ENCODE measurements at places on chromosomes 5 and 9.

GRCh38 chr9:69089491-69089890 lies 53.9 kb downstream of the FXN start:
- no peak for DNase-seq

- DNase-seq, result no peak
Observed at GRCh38 chr5:60287174-60287771, 393.7 kb upstream of the PDE4D start.

DNA sequence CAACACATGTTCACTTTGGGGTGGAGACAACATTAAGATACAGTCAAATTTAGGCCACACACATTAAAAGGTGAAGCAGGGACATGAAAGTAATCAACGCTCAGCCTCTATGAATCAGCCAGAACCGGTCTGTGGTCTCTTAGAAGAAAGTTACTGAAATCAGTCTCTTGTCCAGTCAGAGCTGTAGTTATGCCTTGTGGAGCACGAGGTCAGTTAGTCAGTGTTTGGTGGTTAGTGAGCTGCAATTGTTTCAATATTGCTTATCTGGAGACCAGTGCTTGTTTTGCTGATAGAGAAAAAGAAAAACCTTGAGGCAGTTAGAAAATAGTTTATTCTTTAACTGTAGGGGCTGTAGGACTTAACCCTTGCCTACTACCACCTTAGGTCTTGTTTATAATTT lies 157.8 kb upstream of the RASEF start:
- DNase-seq, result no peak

GRCh38 chr9:130470950-130471349 lies 26.2 kb downstream of the ASS1 start:
- no peak for DNase-seq

- DNase-seq, result no peak
Observed at GRCh38 chr5:81756016-81756415, 5.1 kb upstream of the SSBP2 start.

DNA sequence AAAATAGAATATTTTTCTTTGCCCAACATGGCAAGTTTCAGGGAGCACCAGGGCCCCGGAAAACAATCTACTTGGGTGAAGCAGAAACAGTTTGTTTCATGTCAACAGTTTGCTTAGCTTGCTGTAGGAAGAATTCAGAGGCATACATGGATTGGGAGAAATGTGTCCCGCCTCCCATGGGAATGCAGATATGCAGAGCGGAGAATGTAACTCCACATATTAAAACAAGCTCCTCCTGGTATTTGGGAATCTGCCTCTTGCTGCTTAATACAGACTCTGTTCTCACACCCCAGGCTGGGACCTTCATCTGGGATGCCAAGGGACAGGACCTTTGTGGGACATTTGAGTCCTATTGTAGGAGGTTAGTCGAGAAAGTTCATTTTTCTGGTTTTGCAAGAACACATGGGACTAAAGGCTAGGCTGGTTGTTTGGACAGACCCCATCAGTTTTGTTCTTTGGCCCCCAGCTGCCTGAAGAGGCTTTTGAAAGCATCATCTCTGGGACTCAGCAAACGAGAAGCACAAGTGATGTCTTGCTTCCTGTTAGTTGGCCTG lies 220.5 kb upstream of the ADRA1B start:
- DNase-seq, result no peak

GRCh38 chr5:150209099-150209635 lies 19.3 kb downstream of the SLC6A7 start:
- DNase-seq, result no peak

GRCh38 chr9:130200038-130200849 lies 28.0 kb downstream of the NCS1 start:
- DNase-seq, result no peak

DNA sequence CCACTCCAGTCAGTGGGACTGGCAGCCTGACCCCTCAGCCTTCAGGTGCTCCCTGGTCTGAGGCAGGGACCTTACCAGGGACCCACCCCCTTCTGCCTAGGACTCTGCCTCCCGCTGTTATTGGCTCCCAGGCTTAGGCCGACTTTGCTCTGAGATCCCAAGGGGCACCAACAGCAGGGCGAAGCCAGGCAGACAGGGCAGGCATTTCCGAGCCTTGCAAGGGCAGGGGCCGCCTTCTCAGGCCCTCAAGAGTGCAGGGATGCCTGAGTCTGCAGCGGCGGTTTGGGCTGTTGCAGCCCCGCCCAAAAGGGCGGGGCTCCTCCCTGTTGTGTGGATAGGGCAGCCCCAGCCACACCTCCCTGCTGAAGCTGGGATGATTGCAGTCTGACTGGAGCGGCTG lies 644.6 kb downstream of the PRR16 start:
- DNase-seq, result no peak

DNA sequence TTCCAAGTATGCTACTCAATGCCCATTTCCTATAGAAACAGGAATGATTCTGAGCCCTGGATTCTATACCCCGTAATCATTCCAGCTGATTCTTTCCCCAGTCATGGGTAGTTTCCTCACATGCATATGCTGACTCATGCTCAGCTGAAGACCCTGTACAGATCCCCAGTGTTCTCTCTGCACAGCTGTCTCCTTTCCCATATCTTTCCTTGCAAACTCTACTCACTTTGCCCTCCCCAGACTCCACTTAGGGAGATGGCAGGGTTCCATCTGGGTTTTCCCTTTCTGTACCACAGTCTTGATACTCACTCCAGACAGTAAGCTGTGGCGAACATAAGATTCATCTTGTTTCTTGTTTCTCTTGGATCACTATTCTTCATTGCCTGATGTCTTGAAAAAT lies 357.6 kb downstream of the RAB3C start:
- DNase-seq, result no peak

DNA sequence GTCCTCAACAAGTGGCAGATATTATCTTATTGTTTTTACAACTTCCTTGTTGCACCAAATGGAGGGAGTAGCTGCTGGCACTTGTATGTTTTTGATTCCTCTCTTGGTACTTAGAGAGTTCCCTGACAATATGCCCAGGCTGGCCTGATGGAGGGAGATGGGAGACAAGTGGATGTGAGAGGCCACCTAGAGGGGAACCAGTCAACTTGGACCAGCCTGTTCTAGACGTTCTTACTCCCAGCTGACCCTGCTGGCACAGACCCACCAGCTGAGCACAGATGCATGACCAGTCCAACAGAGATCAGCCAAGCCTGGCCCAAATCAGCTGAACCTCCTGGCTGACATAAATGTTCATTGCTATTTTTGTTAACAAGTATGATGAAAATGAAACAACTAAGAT lies 60.9 kb upstream of the GDNF start:
- no peak for DNase-seq

- peak; percentile 64 for DNase-seq
Observed at GRCh38 chr5:139633295-139634027, 14.7 kb upstream of the CXXC5 start.

DNA sequence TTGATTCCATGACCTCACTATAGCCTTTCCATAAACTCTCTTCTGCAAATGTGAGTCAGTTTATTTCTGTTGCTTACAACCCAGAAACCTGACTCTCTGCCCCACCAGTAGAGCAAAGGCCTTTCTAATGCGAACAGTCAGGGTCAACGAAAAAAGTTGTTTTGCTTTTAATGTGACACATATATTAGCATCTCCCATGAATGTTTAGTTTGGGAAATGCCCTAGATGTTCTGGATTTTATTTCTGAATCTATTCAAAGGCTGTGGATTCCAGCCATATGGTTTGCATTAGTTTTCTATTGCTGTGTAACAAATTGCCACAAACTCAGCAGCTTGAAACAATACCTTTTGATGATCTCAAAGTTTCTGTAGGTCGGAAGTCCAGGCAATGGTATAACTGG lies 193.5 kb downstream of the GNA14 start:
- DNase-seq, result no peak

DNA sequence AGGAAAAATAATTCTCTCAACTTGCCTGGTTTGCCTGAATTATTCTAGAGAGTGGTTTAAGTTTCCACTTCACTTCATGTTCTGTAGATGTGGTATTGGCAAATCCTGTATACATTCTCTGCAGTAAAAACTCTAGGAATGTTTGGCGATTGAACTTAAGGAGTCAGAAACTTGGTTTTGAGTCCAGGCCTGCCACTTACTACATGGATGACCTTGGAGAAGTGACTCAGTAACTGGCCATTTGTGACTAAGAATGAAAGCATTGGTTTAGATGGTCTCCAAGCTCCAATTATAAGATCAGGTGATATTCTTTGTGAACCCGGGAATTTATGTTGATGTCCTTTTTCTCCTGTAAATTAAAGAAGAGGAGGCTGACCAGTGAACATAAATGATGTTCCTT lies 233.8 kb downstream of the GAS1 start:
- no peak for DNase-seq

DNA sequence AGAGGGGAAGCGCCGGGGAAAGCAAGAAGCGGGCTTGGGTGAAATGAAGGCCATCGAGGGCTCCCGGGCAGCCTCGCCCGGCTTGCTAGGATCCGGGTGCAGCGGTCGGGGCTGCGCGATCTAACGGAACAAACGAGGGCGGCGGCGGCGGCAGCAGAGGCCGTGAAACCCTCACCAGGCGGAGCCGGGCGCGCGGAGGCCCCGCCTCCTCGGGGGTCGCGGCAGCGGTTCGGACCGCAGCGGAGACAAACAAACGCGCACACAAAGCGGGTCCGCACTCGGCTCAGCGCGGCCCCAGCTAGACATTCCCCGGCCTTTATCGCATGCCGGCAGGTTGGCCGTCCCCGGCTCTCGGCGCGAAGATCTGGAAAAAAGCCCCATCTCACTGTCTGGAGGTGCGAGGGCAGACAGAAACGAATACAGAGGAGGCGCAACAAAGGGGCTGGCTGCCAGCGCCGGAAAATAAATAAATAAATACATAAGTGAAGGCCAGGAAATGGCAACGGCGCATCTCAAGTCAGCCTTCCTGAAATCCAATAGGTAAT lies 10.5 kb upstream of the TRIM36 start:
- DNase-seq, result peak; percentile 36

DNA sequence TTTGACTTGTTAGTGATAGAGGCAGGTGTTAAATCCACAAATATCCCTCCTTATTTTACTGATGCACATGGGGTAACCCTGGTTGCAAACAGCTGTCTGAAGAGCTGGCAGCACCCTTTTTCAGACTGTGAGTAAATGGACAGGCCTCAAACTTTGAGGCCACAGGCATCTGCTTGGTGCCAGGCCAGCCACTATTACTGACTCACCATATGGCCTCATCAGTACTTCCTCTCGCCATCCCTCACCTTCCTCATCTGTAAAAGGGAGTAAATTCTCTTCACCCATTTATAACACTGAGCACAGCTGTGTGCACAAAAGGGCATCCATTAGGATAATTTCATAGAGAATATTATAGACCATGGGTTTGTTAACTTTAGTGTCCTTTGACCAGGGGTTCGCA lies 11.9 kb upstream of the TNIP1 start:
- no peak for DNase-seq

DNA sequence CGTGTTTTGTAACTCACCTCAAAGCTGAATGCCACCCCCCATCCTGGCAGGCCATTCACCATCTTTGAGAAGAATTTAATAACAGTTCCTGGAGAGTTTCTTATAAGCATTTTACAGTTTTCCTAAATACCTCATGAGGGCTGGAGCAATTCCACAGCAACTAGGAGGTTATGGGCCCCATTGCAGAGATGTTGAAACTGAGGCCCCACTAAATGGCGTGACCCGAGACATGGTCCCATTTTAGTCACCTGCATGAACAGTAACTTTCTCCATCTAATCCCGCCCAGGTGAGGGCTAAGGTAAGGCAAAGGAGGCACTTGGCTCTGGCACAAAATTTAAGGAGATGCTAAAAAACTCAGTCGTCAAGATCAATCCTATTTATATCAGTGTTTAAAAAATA lies 77.5 kb downstream of the PPARGC1B start:
- DNase-seq, result no peak

GRCh38 chr5:119930490-119930889 lies 301.1 kb downstream of the FAM170A start:
- no peak for DNase-seq

- no peak for DNase-seq
Observed at GRCh38 chr5:59380350-59380951, 513.1 kb downstream of the PDE4D start.

GRCh38 chr5:115490596-115490995 lies 54.0 kb downstream of the FEM1C start:
- no peak for DNase-seq

DNA sequence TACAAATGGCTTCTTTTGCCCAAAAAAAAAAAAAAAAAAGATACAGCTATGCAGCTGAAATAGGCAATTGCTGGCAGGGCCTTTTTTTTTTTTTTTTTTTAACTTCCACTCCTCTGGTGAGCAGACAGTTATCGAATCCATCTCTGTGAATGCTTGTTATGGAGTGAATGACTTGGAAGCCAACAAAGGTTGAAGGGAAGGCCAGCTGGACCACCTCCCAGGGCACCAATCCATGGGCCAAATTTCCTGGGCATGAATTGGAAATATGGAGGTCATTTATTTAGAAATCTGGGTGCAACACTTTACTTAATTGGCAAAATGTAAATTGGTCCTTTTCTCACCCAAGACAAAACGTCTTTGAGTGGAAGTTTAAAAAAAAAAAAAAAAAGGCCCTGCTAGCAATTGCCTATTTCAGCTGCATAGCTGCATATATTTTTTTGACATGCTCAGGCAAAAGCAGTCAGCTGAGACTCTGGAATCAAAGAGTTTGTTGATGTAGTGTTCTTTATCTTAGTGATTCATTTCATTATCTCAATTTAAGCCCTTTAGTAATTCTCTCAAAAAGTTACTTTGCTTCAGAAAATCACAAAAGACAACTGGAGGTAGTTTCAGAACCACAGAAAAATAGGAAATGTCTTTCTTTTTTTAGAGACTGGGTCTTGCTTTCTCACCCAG lies 392.2 kb upstream of the KLF4 start:
- no peak for DNase-seq

- no peak for DNase-seq
Observed at GRCh38 chr5:171644536-171644935, 141.1 kb upstream of the SMIM23 start.

GRCh38 chr5:154773326-154773725 lies 18.1 kb downstream of the LARP1 start:
- no peak for DNase-seq

DNA sequence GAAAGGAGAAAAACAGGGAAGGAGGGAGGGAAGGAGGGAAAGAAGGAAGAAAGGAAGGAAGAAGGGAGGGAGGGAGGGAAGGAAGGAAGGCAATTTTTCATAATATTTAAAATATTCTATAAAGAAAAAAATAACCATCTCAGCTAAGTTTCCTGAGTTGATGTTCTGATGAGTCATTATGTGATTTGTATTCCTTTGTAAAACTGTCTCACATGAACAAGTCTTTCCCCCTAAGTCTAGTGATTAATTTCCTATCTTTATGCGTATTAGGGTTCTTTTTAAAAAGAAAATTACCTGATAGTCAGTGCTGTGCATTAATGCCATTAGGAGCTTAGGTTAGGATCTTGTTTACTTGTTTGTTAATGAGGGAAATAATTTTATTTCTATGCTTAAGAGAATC lies 94.1 kb downstream of the RASEF start:
- DNase-seq, result no peak
